Tibial nerve (tissue), 4 donors: ENCODE measurements at places on chromosomes 5 and 9.

DNA sequence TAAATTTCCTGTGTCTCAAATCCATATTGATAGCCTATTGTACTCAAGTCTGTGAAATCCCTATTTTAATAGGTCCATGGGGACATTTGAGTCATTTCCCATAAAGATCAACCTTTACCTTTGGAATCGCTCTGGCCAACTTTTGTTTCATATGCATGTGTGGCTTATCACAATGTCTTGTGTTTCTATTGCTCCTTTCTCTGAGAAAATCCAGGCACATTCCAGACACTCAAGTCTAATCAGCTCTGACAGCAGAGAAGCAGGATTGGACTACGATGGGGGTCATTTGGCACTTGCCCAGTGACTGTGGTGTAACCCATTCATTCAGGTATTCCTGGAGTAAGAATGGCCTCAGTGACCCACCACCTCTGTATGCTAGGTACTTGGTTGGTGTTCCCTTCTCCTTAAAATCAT, 48.4 kb downstream of the ACTBL2 start:
- no peak for DNase-seq
- H3K4me3 ChIP-seq = no peak overlapping the region
- H3K27ac ChIP-seq = no peak overlapping the region
- H3K36me3 ChIP-seq = no peaks in the 10 kb centered on the region
- H3K4me1 ChIP-seq = no peaks in the 10 kb centered on the region
- H3K27me3 ChIP-seq = no peaks in the 10 kb centered on the region

DNA sequence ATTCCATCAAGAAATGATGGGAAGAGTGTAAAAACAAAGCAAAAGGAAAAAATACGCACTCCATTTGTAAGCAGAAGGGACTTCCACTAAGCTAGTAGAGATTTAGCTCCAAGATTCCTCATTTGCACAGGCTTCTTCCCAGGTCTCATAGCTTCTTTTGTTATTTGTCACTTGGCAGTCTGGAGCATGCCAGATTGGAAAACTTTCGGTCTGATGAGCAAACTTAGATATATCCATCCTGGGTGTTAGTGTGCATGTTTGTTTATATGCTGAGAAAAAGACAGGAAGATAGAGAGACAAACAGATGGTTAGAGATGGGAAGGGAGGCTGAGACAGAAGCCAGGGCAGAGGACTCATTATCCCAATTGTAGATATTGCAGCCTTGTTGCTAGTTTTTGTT, 1644.5 kb upstream of the NUDT12 start:
- no peaks in the 10 kb centered on the region for H3K27me3 ChIP-seq
- H3K27ac ChIP-seq = no peak overlapping the region
- no peak for DNase-seq
- H3K36me3 ChIP-seq = no peaks in the 10 kb centered on the region

DNA sequence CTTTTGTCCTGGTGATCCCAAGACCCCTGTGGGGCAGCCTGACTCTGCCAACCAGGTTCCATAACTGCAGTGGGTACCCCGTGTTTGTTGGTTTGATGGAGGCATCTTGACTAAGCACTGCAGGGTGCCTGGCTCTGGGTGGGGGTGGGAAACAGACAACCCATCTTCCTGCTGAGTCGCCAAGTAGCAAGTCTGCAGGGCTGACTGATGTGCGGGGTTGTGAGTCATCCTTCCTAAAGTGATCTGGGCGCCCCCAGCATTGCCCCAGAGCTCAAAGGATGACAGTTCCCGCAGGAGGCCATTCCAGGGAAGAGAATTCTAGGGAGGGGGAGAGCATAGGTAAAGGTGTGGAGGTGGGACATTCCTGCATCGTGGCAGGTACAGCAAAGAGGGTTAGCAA, 23.5 kb downstream of the DAB2IP start:
- no peak overlapping the region for H3K27ac ChIP-seq
- H3K27me3 ChIP-seq = no peaks in the 10 kb centered on the region
- DNase-seq = no peak
- peaks cover 13% of the 10 kb centered on the region for H3K36me3 ChIP-seq

GRCh38 chr5:125134216-125135081, 388.0 kb upstream of the ZNF608 start:
- DNase-seq = no peak
- H3K4me1 ChIP-seq = no peaks in the 10 kb centered on the region
- no peak overlapping the region for H3K27ac ChIP-seq

- H3K27me3 ChIP-seq = no peaks in the 10 kb centered on the region
- no peak overlapping the region for H3K27ac ChIP-seq
- no peak for DNase-seq
Observed at GRCh38 chr9:7028591-7028990, 270.8 kb downstream of the KDM4C start.

- no peaks in the 10 kb centered on the region for H3K27me3 ChIP-seq
- peaks cover 2% of the 10 kb centered on the region for H3K36me3 ChIP-seq
- H3K4me1 ChIP-seq = no peaks in the 10 kb centered on the region
- no peak overlapping the region for H3K27ac ChIP-seq
- DNase-seq = no peak
Observed at GRCh38 chr5:72224946-72225463, 95.0 kb downstream of the MRPS27 start.
